T-helper 2 cell (primary cell): ENCODE measurements at places on chromosomes 2 and 18.

DNA sequence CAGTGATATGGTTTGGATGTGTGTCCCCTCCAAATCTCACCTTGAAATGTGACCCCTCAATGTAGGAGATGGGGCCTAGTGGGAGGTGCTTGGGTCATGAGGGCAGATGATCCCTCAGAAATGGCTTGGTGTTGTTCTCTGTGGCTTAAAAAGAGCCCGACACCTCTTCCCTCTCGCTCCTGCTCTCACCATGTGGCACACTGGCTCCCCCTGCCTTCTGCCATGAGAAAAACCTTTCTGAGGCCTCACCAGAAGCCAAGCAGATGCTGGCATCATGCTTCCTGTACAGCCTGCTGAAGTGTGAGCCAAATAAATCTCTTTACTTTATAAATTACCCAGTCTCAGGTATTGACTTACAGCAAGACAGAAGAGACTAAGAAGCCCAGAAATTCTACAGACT lies 357.1 kb downstream of the NRXN1 start:
- DNase-seq = no peak

DNA sequence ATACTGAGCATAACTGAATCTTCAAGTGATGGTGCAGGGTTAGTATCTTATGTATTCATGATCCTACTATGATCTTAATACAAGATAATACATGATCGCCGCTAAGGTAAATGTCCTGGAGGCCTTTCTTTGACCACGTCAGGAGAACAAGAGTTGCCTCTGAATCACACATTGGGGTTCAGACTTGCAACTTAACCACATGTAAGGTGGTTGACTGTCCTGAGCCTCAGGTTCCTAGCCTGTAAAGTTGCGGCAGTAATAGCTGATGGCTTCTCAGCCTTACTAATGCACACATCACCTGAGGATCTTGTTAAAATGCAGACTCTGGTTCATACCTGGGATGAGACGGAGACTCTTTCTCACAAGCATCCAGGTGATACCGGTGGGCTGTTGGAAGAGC lies 112.5 kb downstream of the MGAT5 start:
- DNase-seq = no peak

GRCh38 chr2:102652126-102652525 lies 32.8 kb downstream of the SLC9A2 start:
- DNase-seq = no peak

DNA sequence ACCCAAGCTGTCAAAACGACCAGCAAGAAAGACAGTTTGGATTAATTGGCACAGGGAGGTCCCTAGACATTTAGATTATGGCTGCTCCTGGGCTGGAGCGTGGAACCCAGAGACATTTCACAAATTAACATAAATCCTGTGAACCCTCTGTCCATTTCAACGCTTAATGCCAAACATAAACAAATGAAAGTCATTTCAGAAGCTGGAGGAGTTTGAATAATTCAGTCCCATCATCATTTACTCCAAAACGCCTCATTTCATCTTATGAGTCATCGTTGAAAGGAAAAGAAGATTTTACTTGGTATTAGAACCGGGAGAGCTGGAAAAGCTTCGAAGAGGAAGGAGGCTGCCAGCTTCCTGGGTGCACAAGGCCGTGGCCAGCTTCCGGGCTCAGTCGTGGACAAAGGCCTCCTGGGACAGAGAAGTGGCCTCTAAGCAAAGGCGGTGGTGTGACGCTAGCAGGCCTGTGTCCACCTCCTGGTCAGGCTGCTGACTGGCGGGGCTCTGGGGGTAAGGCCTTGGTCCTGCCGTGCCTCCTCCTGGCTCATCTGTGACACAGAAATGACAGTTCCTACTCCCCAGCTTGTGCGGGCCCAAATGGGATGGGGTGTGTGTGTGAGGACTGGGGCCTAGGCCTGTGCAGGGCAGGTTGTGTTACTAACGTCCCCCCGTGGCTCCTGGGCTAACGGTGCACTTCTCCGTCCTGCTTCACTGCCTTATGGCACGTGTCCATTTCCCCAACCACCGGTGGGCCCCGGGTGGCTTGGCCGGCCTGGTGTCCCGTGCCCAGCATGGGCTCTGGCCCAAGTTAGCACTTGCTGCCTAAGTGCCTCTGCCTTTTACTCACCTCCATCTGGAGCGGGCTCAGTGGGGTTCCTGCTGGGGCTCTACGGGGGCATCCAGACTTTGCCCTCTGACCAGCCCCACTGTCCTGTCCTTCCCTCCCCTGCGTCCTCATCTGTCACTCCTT lies 71.6 kb downstream of the RRM2 start:
- no peak for DNase-seq

- DNase-seq = no peak
These were observed 50.0 kb upstream of the DSG1 start for GRCh38 chr18:31267823-31268481.

GRCh38 chr2:241224018-241224850 lies 35.8 kb downstream of the ANO7 start:
- no peak for DNase-seq

GRCh38 chr2:182381225-182381624 lies 45.6 kb downstream of the PDE1A start:
- no peak for DNase-seq

DNA sequence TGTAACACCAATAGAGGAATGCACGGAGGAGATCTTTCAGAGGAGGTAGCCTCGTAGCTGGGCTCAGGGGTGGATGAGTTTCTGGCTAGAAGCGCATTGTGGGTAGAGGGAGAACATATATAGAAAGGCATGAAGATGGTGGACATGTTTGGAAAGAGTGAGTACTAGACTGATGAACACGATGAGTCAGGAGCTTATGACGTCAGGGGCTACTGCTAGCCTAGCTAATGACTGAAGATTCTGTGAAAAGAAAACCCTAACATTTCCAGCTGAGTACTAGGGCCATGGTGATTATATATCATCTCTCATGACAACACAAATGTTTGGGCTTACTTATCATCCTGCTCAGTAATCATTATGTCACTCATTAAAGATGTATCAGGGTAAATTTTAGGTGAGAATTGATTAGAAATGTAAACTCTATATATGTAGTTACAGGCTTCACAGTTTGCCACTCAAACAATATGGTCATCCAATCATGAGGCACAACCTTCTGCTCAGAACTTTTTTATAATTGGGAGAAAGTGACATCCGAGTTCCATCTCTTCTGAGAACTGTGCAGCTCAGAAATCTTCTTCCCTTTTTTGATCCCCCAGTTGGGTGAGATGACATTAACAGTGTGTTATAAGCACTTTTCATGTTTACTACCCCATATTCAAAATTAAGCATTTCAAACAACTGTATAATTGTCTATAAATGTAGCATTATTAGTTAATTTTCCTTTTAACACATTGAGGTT lies 22.2 kb upstream of the IL1RN start:
- DNase-seq = no peak

GRCh38 chr2:15724235-15724634 lies 132.6 kb downstream of the DDX1 start:
- no peak for DNase-seq

DNA sequence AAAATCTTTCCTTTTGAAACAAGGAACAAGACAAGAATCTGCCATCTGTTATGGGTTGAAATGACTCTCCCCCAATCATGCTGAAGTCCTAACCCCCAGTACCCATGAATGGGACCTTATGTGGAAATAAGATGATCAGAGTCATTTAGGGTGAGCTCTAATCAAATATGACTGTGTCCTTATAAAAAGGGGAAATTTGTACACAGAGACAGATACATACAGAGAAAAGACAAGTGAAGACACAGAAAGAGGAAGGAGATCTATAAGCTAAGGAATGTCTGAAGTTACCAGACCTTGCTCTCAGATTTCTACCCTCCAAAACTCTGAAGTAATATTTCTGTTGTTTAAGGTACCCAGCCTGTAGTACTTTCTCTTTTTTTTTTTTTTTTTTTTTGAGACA lies 15.7 kb downstream of the TGFBRAP1 start:
- DNase-seq = no peak

- no peak for DNase-seq
These were observed 191.4 kb upstream of the VRK2 start for GRCh38 chr2:57855212-57855611.

- DNase-seq = no peak
These were observed 190.5 kb downstream of the LDLRAD4 start for GRCh38 chr18:13409026-13409425.

GRCh38 chr2:43762286-43762685 lies 11.6 kb upstream of the DYNC2LI1 start:
- no peak for DNase-seq

- no peak for DNase-seq
These were observed 223.4 kb downstream of the CCDC102B start for GRCh38 chr18:69021211-69021805.

GRCh38 chr2:121005453-121005852 lies 269.8 kb downstream of the GLI2 start:
- no peak for DNase-seq

GRCh38 chr18:24959051-24959476 lies 392.9 kb downstream of the ZNF521 start:
- DNase-seq = no peak

- DNase-seq = no peak
These were observed 33.7 kb downstream of the GFPT1 start for GRCh38 chr2:69353360-69353759.

DNA sequence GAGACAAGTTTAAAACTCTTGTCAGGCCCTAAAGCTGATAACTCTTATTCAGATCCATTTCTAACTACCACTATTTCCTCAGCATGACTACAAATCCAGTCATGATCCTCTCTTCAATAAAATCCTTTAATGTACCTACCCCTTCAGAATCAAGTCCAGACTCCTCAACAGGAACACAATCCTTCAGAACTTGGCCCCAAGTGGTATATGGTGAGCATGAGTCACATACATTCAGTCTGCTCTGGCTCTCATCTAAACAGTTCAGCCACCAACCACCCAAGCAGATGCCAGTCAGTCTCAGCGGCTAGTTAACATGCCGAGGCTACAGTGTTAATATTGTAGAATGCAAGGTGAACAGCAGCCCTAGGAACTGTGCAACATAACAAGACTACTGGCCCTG lies 9.7 kb downstream of the LMAN2L start:
- no peak for DNase-seq

GRCh38 chr2:196544906-196545433 lies 94.5 kb upstream of the CCDC150 start:
- DNase-seq = no peak

- DNase-seq = peak; percentile 81
These were observed 9.3 kb downstream of the MAP4K4 start for GRCh38 chr2:101706819-101707177.

DNA sequence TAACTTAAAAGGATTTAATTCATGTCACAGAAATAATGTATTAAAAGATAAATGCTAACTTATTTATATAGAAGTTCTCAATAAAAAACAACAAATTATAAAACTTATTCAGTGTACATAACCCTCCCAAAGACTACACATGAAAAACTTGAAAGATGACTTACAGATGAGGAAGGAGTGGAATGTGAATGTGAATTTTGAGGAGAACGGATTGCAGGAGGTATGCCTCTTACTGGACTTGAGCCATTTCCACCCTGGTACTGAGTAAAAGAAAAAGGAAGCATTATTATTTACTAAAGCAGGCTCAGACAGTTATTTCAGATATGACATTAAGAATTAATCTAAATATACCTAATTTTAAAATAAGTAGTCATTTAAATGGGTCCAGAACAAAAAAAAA lies 104.4 kb downstream of the TLK1 start:
- no peak for DNase-seq

DNA sequence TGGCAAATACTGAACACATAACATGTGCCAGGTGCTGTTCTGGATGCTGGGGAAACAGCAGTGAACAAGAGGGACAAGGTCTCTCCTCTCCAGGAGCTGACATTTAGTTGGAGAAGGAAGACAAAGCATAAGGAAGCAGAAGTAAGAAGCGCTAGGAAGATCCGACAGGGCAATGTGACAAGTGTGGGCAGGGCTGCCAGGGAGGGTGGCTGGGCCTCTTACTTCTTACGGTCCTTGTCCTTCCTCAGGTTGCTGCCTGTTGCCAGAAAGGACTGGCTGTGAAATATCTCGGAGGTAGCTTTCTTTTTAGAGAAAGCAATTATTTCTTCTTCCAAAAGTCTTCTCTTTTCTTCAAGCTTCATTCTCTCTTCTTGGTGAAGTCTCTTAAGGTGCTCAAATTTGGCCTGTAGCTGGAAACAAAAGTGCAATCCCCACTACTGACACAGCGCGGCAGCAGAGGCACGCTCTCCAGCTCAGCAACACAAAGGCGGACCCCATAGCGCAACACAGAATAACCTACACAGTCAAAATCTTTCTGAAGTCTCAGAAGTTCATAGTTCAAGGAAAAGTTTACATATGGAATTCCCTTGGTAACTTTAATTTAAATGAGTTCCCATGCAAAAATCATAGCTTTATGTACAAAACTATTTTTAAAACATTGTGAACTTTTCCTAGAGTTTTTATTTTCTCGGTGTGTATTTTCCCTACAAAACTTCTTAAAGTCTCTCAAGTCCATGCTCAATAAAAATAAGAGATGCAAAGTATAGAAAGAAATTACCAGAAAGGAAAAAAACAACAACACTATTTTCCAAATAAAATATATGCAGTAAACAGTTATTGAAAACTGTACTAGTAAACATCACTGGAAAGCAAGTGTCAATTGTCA lies 67.7 kb downstream of the SEPTIN10 start:
- peak; percentile 46 for DNase-seq

GRCh38 chr18:45081566-45082181 lies 401.0 kb downstream of the SETBP1 start:
- no peak for DNase-seq

DNA sequence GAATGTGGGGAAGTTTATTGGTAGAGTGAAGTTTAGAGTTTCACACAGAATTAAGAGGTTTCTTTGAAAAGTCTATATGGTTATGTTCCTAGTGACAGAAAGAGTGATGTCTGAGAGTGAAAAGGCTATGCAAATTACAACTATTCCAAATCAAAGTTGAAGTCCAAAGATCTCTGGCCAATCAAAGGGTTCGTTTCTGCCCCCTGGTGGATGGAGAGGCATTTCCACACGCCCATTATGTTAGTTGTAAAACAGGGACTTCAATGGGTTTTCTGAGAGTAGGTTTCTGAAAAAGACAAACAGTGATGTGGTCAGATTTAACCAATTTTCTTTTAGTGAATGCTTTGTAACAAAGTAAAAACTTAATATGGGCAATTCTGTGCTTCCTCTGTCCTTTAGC lies 441.5 kb upstream of the POU3F3 start:
- DNase-seq = no peak

DNA sequence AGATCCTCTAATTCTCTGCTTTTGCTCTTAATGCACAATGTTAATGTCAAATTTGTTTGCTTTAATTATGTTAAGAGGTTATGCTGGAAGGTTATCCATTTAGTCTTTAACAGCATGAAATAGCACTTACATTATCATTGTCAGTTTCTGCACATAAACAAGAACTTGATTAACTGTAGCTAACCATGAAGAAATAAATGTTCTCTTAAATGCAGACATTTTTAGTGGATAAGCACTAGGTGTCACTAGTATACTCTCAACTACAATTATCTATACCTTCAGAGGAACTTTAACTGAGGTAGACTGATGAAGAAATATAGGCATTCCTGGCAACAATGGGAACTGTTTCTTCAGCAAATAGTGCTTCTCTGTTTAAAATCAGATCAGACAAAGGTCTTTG lies 178.8 kb upstream of the CHST9 start:
- no peak for DNase-seq

GRCh38 chr18:77037567-77037966 lies 95.0 kb downstream of the MBP start:
- no peak for DNase-seq
